Right atrium auricular region (tissue), 2 donors: ENCODE measurements at places on chromosomes 6 and 20. TPM values are rescaled to one million over a fixed set of nuclear protein-coding genes. Genes with fewer than 3 reads are reported as not detected.

Gene CABLES2
- 17.7 TPM for total RNA-seq

GRCh38 chr6:123524781-123525180 is 112.0 kb downstream of the TRDN start:
- DNase-seq, result no peak

DNA sequence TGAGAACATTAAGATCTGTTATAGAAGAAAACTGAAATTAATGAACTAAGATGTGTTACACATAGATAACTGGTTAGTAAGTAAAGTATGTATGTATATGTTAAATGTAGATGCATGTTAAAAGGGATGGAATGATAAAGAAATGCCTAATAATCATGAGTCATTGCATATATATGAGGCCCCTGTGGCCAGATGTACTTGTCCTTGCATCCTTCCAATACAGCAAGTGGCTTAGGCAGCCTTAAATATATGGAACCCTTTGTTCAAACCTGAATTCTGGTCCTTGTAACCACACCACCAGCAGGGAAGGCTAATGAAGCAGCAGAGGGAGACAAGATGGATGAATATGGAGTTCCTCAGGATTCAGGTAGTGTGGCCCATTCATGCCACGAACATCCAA is 9.8 kb upstream of the AKAP7 start:
- DNase-seq, result no peak

GRCh38 chr20:31722257-31723068 is at the start of gene BCL2L1:
TSS of gene BCL2L1 (minus strand) at chr20:31722868. CDS start at chr20:31722218, 650 bp downstream.
- peak; percentile 88 for DNase-seq

Gene TBX18
- total RNA-seq, result 13.1 TPM

Gene FAM209B
- total RNA-seq, result not detected

DNA sequence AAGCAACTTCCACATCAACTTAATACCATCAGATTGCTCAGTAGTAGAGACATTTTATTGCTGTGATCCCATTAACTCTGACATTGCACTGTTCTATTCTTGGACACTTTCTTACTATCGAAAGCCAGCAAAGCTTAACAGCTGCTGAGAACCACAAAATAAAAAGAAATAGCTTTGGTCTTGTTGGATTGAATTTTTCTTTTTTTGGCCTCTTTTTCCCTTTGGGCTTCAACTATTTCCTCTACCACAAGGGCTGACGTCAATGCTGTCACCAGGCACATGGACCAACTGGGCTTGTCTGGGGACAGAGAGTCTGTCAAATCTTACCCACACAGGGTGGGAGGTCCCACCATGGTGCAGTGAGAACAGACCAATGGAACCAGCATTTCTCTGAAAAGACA is 63.4 kb upstream of the ENPP5 start:
- DNase-seq, result peak; percentile 65

Gene PRPH2
- total RNA-seq, result 1.1 TPM

Gene CSNK2B
- 243 TPM for total RNA-seq

- no peak for DNase-seq
Measured at GRCh38 chr6:1705630-1706029, 95.9 kb downstream of the FOXC1 start.

DNA sequence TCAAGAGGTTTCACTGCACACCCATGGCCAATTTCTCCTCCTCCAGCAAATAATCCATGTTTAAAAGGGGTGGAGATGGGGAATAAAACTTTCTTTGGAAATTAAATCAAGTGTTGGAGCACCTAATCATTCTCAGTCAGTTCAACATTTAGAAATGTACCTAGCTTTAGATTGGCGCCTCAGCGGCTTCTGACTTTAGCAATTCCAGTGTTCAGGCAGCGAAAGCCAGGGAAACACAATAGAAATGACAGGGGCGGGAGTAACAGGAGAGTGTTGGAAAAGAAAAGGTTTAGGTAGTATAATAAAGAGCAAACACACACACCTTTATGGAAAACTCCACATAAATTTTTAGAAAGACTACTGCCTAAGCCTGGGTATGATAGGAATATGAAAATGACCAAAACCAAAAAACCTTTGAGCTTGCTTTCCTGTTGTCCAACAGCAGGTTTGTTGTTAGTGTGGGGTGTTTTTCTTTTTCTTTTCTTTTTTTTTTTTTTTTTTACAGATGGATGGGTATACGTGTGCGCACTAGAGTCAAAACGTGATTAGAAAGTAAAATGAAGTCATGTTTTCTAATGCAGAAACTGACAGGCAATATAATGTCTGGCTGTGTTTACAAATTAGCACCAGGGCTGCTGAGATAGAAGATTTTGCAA is 7.7 kb downstream of the TFAP2A start:
- DNase-seq, result no peak

DNA sequence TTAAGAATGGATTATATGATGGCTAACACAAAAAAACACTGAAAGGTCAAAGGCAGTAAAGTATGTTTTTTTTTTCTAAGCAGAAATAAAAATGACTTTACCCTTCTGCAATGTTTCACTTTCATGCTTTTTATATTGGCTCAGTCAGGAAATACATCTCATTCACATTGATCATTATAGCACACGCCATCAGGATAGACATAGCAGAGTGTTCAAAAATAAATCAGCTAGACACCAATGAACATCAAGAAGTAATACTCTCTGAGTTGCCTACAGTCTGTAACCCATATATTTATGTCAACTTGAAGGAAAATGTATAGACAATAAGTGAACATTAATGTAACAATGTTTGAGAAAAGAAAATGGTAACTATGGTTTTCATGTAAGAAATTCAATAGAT is 535.2 kb upstream of the EPHA7 start:
- no peak for DNase-seq

Gene SLC25A27
- total RNA-seq, result 6.2 TPM

GRCh38 chr6:41216616-41217015 is 11.5 kb upstream of the TREML4 start:
- no peak for DNase-seq
